ENCODE measurements at places on chromosomes 7 and 10. TPM values are rescaled to one million over a fixed set of nuclear protein-coding genes. Genes with fewer than 3 reads are reported as not detected.

DNA sequence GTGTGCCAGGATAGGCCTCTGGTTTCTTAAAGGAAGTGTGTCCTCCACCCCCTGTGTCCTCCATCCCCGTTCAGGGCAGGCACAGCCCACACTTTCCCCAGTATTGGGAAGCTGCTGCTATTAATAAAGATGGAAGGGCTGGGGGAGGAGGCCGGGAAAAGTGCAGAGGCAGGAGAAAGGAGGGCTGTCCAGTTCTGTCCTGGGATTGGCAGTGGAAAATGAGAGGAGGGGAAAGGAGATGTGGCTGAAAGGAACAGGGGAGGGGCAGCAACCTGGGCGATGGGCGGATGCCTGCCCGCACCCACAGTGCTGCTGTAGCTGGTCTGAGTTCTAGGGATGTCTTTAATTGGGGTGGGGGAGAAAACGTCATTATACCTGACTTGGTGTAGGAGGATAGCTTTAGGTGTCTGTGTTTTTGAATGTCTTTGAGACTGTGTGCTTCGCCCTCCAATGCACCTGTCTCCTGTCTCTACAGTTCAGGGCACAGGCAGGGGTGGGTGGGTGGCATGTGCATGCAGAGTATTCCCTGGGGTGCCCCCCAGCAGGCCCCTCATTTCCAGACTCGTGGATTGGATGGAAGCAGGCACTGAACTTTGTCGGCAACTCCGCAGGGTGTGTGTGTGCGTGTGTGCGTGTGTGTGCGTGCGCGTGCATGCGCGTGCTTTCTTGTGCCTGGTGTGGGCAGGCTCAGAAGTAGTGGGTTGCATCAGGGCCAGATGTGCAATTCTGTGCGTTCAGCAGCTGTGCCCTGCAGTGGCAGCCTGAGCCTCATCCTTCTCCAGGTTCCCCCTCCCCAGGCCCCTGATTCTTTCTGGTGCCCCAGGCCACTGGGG is 2.5 kb downstream of the TRIM8 start:
- DNase-seq, result no peak
- H3K4me1 ChIP-seq, result peaks cover 49% of the 10 kb centered on the region
- peaks cover 45% of the 10 kb centered on the region for H3K36me3 ChIP-seq
- H3K4me3 ChIP-seq, result peak overlapping the region; percentile 100
- H3K27ac ChIP-seq, result peak overlapping the region; percentile 96

The LRRTM3 gene
- total RNA-seq, result not detected

DNA sequence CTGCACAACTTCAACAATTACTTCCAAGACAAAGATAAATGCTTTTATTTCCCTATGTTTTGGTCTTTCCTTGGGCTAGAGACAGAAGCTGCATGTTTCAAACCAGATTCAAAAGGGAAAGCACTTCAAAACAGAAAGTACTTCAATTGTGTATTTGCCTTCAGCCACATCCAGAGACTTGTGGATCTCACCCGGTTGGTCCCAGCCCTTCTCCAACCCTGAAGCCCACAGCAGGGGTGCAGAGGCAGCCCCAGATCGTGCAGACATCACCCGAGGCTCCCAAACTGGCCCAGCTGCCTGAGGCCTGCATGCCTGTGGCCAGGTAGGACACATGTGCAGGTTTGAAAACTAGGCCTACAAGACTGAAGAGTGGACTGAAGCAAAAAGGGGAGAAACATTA is 80.8 kb downstream of the ALOX5 start:
- DNase-seq, result no peak
- peaks cover 5% of the 10 kb centered on the region for H3K4me1 ChIP-seq
- no peak overlapping the region for H3K27ac ChIP-seq

DNA sequence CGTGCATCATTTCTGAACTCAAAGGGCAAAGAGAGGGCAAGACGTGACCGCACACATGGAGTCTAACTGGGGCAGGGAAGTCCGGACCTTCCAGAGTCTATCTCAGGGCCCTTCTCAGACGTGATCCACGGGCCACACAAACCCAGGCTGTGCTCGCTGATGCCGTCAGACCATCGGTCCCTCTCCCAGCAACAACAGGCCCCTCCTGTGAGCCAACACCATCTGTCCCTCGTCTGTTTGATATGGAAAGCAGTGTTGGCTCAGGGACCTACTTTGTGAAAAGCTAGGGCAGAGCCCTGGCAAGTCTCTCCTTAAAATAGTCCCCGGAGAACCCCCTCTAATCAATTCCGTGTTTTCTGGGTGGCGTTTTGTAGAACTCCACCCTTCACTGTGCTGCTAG is 208.8 kb downstream of the TCERG1L start:
- peaks cover 3% of the 10 kb centered on the region for H3K27me3 ChIP-seq
- H3K4me3 ChIP-seq, result no peak overlapping the region
- H3K4me1 ChIP-seq, result no peaks in the 10 kb centered on the region
- no peak overlapping the region for H3K27ac ChIP-seq

GRCh38 chr7:131849472-131849871 is 293.0 kb upstream of the PODXL start:
- H3K4me1 ChIP-seq, result no peaks in the 10 kb centered on the region
- H3K27ac ChIP-seq, result no peak overlapping the region
- H3K27me3 ChIP-seq, result no peaks in the 10 kb centered on the region
- H3K36me3 ChIP-seq, result peaks cover 4% of the 10 kb centered on the region
- no peak overlapping the region for H3K4me3 ChIP-seq

The ZCWPW1 gene
- total RNA-seq, result 2.2 TPM

The RADIL gene
- total RNA-seq, result 2.4 TPM

The FAM131B gene
- 1.0 TPM for total RNA-seq

GRCh38 chr7:41809940-41810576 is 107.2 kb upstream of the INHBA start:
- no peak overlapping the region for H3K4me3 ChIP-seq
- no peaks in the 10 kb centered on the region for H3K36me3 ChIP-seq
- no peak for DNase-seq
- H3K27me3 ChIP-seq, result no peaks in the 10 kb centered on the region
- H3K4me1 ChIP-seq, result peaks cover 3% of the 10 kb centered on the region

The GNG11 gene
- 133 TPM for total RNA-seq

- H3K4me3 ChIP-seq, result no peak overlapping the region
- no peaks in the 10 kb centered on the region for H3K36me3 ChIP-seq
- no peaks in the 10 kb centered on the region for H3K27me3 ChIP-seq
- H3K4me1 ChIP-seq, result peaks cover 13% of the 10 kb centered on the region
Observed at GRCh38 chr7:135098391-135098790, 49.5 kb upstream of the TMEM140 start.

The SFRP4 gene
- not detected for total RNA-seq

The ACHE gene
- 3.0 TPM for total RNA-seq

GRCh38 chr10:116989439-116989838 is 15.5 kb downstream of the SHTN1 start:
- H3K27me3 ChIP-seq, result peaks cover 8% of the 10 kb centered on the region
- H3K27ac ChIP-seq, result peak overlapping the region; percentile 97
- DNase-seq, result peak; percentile 11
- H3K4me1 ChIP-seq, result peaks cover 69% of the 10 kb centered on the region
- peaks cover 9% of the 10 kb centered on the region for H3K36me3 ChIP-seq
- no peak overlapping the region for H3K4me3 ChIP-seq

The CHST15 gene
- total RNA-seq, result 148 TPM

The CYP26A1 gene
- total RNA-seq, result 0.64 TPM

- no peaks in the 10 kb centered on the region for H3K36me3 ChIP-seq
- no peak overlapping the region for H3K27ac ChIP-seq
- peaks cover 1% of the 10 kb centered on the region for H3K27me3 ChIP-seq
- H3K4me3 ChIP-seq, result no peak overlapping the region
- no peak for DNase-seq
Observed at GRCh38 chr10:23345861-23346260, 1.3 kb upstream of the C10orf67 start.

DNA sequence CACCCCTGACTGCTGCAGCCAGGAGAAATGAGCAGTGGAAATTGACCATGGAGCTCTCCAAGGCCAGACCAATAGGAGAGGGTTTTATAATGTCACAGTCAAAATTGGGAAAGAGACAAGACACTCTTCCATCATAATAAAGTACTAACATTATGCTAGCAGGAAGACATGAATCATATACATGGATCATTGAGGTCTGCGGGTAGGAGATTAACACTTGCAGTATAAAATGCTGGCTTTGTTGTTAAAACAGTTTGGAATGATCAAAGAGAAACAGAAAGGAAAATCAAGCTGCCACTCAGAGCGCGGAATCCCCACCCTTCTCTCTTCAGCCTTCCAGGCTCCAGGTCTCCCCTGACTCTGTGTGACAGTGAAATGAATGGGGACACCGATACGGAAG is 53.4 kb upstream of the CALN1 start:
- no peak overlapping the region for H3K27ac ChIP-seq
- H3K36me3 ChIP-seq, result peaks cover 3% of the 10 kb centered on the region
- DNase-seq, result no peak
- H3K4me1 ChIP-seq, result no peaks in the 10 kb centered on the region

DNA sequence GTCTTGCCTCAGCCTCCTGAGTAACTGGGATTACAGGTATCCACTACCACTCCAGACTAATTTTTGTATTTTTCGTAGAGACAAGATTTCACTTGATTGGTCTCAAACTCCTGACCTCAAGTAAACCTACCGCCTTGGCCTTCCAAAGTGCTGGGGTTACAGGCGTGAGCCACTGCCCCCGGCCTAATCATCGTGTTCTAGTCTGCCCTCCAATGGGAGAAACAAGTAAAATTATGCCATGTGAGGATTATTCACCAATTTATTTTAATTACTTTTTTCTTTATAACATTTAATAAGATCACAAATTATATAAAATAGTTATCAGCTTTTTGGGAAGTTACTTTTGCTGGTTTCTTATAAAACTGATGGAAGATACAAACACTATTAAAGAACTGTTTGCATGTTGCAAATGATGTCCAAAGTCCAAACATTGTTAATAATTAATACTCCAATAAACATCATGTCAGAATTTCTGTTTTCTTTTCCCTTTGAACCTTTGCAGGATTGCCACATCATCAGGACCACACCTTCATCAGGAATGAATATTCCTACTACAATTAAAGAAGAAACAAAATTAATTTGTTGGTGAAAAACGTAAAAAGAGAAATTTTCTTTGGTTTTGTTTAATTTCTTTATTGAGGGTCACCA is 786 bp upstream of the AKR1C4 start:
- H3K27me3 ChIP-seq, result no peaks in the 10 kb centered on the region
- H3K27ac ChIP-seq, result no peak overlapping the region
- DNase-seq, result no peak
- no peaks in the 10 kb centered on the region for H3K36me3 ChIP-seq
- no peaks in the 10 kb centered on the region for H3K4me1 ChIP-seq
- no peak overlapping the region for H3K4me3 ChIP-seq

The CHAT gene
- total RNA-seq, result 0.23 TPM

The PNLIPRP2 gene
- not detected for total RNA-seq

DNA sequence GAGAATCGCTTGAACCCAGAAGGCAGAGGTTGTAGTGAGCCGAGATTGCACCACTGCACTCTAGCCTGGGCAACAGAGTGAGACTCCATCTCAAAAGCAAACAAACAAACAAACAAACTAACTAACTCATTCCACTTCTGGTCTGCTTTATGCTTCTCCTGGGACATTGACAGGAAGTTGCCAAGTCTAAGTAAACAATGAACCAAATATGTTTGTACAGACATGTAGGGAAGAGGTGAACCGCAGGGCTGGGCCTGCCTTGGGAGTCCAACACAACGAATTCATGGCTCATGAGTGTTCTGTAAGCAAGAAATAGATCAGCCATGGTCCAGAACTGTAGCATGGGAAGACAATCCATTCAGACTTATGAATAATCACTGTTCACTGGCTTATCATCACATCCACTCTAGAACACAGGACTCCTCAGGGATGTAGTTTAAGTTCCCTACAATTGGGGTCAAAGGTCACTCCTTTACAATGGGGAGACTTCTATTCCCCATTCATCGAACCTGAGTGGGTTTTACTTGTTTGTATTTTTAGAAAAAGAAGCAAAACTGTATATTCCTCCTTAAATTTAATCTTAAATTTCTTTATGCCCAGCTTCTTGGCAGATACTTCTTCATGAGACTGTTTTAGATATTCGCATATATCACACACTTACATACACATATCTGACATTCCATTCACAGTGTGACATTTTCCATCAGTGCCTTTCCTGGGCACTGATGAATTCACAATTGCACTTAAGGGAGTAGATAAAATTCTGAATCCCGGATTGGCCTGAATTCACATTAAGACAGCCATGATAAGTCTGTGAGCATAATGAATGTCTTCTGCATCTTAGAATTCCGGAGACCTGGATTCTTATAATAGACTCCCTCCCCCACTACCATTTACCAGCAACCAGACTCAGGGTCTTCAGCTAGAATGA is 159.1 kb upstream of the EEPD1 start:
- H3K4me3 ChIP-seq, result no peak overlapping the region
- DNase-seq, result no peak
- no peaks in the 10 kb centered on the region for H3K36me3 ChIP-seq

The ELOVL3 gene
- total RNA-seq, result not detected

DNA sequence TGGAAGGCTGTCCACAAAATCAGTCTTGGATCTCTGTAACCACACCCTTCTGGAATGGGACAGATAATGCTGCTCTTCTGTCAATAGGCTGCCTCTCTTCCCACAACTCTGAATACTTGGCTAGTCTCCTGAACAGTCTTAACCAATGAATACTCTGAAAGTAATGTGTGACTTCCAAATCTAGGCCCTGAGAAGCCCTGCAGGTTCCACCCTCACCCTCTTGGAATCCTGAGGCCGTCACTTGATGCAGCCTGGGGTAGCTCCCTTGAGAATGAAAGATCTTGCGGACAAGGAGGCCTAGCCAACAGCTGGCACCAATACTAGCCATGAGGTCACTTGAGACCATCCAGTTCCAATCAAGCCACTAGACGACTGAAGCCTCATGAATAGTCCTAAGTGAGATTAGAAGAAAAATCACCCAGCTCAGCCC is 109.2 kb downstream of the ARHGAP12 start:
- DNase-seq, result no peak
- no peak overlapping the region for H3K4me3 ChIP-seq
- peaks cover 6% of the 10 kb centered on the region for H3K4me1 ChIP-seq
- H3K27me3 ChIP-seq, result no peaks in the 10 kb centered on the region
- no peak overlapping the region for H3K27ac ChIP-seq

DNA sequence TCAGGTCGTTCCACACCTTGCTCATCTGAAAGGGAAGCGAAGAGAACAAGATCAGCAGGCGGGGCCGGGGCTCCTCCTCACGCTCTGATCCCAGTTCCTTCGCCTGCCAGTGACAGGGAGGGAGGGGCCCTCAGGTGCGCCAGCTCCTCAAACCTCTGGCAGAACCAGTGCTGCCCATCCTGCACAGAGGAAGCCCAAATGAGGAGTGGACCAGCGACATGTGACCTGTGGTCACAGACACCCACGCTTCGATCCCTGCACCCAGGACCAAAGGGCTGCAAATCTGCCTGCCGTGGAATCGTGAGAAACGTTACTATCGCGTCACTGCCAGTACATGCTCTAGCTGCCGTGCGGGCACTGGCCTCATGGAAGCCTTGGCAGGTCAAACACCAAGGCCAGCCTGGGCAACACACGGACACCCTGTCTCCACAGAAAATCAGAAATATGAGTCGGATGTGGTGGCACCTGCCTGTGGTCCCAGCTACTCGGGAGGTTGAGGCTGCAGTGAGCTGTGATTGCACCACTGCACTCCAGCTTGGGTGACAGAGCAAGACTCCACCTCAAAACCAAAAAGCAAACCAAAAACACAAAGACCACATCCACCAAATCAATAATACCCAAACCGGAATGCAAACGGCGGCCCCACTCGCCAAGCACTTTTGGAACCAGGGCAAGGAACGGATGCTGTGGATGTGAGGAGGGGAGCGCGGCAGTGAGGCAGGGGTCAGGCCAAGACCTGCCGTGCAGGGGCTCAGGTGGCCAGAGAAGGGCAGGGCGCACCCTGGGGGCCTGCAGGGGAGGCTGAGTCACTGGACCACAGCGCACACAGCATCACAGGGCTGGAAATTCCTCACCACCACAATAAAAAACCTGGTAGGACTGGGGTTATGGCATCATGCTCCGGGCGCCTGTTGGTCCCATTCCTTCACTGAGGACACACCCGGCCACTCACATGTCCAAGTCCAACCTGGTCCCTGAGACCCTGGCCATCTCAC is 13.4 kb downstream of the NUDT1 start:
- peaks cover 2% of the 10 kb centered on the region for H3K4me1 ChIP-seq
- H3K27me3 ChIP-seq, result peaks cover 3% of the 10 kb centered on the region
- no peak overlapping the region for H3K27ac ChIP-seq
- H3K36me3 ChIP-seq, result peaks cover 11% of the 10 kb centered on the region

All from endothelial cell (in vitro differentiated cells).